Fibroblast of upper back skin (primary cell): ENCODE measurements at places on chromosomes 7 and 10.

DNA sequence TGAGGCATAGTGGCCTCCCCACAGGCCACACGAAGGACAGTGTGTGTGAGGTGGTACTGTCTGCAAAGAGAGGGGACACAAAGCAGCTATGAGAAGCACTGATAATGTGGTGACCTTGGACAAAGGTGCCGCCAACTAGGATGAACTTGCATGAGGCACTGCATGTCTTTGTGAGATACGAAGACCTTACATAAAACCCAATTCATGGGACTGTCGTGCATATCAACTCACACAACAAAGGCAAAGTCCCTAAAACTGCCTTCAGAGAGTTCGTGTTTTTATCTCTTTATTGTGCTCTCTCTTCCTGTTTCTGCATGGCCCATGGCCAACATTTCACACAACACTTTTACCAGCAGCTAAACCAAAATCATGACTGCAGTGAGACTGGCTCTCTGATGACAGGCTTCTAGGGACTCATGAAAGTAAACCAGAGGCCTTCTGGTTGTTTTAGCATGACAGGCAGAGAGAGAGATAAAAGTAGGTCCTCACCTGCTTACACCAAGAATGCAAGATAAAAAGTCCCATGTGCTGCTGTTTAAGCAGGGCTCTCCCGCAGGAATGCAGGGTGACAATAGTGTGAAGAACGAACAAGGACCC is 347.8 kb downstream of the ELMO1 start:
- DNase-seq = no peak

GRCh38 chr10:103078676-103079075 is 114.4 kb downstream of the NT5C2 start:
- no peak for DNase-seq

DNA sequence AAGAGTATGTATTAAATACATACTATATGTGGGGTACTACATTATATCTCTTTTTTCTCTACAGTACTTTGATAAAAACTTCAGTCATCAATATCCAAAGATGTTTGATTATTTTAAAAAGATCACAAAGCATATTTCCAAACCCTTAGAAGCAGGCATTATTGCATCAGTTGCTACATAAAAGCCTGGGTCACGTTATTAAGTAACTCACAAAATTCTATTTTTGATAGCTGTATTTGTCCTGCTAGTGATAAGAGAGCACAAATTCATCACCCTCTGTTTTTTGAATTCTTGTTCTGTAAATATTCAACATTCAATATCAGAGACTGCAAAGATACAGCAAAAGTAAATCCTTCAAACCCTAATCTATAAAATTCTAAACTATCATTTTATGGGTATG is 30.0 kb downstream of the A1CF start:
- no peak for DNase-seq

- DNase-seq = no peak
Measured at GRCh38 chr7:99135938-99136337, 8.0 kb downstream of the SMURF1 start.

GRCh38 chr10:129659508-129660268 is 192.6 kb downstream of the MGMT start:
- DNase-seq = peak; percentile 39

DNA sequence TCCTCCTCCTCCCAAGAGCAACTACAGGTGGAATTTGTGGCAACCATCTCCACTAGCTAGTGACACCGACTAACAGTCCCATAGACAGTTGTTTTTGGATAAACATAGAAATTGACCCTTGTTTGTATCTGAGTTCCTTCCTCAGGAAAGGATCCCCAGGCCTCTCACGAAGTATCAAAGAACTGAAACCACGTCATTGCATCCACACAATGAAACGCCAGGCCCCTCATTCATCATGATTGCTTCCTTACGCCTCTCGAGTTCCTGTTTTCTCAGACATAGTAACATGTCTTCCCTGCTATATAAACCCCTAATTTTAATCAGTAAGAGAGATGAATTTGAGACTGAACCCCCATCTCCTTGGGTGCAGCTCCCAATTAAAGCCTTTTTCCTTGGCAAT is 18.1 kb downstream of the SLC35G1 start:
- no peak for DNase-seq

GRCh38 chr10:49478819-49479218 is 60.1 kb downstream of the ERCC6 start:
- no peak for DNase-seq

DNA sequence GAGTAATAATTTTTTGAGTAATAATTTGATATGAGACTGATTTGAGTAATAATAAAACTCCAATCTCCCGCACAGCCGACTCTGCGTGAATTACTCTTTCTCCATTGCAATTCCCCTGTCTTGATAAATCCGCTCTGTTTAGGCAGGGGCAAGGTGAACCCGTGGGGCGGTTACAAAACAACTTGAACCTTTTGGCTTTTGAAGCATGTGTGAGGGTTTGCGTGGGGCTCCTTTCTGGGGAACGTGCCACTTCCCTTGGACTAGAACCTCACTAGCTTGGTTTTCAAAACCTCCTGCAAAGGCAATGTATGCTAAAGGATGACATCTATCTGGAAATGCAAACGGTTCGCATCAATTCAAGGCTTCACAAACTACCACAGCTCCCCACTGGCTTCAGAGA is 1.5 kb downstream of the CRPPA start:
- DNase-seq = no peak

DNA sequence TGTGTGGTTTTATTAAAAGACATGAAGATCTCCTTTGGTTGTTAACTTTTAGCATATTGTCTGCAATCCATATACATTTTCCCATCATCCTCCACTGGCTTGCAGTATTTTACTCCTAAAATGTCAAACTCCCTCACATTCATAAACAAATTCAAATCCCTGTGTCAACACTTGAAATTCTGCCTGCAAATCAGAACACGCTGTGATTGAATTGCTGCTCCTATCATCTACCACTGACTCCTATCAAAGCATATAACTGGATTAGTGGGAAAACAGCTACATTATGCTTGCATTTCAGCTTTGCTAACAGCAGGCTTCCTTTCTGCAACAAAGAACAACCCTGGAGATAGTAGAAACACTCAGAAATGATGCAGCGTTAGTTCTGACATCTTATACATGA is 281.8 kb upstream of the HGF start:
- DNase-seq = peak; percentile 19

DNA sequence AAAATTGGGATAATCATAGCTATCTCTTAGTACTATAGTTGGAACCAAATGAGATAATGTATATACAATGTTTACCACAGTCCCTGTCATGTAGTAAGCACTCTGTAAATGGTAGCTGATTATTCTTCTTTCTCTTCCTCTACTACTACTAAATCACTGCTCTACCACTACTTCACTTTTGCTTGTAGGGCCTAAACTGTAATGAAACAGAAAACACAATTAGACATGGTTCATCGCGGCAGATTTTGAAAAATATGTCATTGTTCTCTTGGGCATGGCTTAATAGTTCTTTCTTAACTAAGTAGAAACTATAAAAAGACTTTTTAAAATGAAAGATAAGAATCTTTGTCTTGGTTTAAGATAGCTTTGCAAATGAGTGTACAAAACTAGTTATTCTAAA is 34.9 kb downstream of the R3HCC1L start:
- DNase-seq = no peak

DNA sequence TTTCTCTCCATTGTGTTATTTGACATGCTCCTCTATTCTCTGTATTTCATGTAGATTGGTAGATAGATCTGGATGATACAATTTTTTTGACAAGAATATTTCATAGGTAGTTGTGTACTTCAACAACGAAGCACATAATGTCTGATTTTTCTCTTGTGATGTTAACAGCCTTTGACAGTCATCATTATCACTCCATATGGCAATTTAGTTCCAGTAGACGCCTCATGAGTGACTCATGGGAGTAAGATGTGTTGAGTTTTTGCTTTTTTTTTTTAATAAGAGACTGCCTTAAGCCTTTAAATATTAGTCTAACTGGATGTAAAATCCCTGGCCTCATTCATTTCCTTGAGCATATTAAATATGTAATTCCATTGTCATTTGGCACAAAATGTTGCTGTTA is 123.5 kb upstream of the ZNF32 start:
- DNase-seq = no peak

DNA sequence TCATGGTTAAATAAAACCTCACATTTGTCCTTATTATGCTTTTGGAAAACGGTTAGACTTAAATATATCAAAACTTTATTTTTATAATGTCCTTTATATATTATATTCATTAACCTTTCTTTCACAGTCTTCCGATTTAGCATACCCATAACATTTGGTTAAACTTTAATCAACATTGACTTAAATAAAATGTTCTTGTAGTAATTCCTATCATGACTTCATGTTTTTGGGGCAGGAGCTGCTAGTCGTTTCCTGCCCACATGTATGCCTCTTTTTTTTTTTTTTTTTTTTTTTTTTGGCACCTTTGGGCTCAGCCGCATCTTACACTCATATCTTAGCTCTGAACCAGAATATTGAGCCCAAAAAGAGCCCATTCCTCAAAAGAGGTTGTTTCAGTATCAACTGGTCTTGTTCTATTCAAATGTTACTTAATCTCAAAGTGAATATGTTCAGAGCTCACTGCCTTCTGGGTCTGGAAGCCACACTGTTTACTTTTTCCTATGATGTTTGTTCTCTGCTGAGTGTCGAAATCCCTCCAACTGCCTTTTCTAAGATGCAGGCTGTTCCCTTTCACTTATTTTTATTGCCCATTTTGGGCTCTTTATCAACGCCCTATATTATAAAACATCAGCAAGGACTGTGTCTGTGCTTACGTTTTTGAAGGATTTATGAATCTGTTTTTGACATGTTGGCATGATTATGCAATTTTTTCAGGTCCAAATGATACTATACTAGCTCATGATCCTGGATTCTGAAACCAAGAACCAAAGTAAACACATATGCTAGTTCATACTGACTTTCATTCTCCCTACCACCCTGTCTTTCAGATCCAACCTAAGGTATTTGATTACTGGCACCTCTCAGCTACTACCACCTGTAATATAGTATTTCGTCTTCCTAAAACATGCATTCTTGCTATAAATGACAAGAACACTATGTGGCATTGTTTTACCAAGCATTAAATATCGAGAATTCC is 914.4 kb downstream of the PCDH15 start:
- DNase-seq = no peak

GRCh38 chr10:20888620-20889330 is 8.3 kb downstream of the NEBL start:
- no peak for DNase-seq

GRCh38 chr7:116258734-116259133 is 48.4 kb downstream of the TES start:
- DNase-seq = peak; percentile 70

GRCh38 chr10:100979791-100980272 is 7.5 kb downstream of the MRPL43 start:
- DNase-seq = no peak
